ENCODE measurements at places on chromosomes 12 and 14.

DNA sequence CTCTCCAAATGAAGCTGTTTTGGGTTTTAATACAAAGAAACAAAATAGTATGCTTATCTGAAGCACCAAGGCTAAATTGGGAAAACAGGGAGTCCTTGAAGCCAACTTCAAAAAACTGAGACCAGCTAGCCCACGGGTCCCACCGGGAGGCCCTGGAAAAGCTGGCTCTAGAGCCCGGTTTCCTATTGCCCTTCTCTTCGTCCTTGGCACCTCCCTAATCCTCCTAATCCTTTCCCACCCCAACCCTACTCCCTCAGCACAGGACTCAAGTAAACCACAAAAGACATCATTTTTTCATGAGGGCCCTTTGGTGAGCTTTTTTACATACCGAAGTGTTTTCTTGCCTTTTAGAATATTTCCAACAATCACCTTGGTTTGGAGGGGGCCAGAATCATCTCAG lies 11.3 kb downstream of the LRRC74A start:
- no peak for DNase-seq

DNA sequence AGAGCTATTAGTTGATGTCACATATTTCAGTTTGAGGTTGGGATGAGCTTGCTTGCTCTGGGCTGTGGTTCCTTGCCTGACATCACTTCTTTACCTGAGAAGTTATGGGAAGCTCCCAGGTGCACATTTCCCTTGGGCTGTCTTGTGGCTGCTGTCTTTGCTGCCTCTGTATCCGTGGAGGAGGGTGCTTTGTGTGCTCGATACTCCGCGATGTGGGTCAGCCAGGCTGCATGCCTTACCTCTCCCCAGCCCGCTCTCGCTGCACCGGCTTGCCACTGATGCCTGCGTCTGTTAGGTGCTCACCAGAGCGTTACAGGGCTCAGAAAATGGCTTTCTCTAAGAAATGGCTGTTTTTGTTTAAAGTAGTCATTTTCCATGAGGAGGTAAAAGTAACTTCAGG lies 19.6 kb downstream of the PELI2 start:
- DNase-seq = no peak

DNA sequence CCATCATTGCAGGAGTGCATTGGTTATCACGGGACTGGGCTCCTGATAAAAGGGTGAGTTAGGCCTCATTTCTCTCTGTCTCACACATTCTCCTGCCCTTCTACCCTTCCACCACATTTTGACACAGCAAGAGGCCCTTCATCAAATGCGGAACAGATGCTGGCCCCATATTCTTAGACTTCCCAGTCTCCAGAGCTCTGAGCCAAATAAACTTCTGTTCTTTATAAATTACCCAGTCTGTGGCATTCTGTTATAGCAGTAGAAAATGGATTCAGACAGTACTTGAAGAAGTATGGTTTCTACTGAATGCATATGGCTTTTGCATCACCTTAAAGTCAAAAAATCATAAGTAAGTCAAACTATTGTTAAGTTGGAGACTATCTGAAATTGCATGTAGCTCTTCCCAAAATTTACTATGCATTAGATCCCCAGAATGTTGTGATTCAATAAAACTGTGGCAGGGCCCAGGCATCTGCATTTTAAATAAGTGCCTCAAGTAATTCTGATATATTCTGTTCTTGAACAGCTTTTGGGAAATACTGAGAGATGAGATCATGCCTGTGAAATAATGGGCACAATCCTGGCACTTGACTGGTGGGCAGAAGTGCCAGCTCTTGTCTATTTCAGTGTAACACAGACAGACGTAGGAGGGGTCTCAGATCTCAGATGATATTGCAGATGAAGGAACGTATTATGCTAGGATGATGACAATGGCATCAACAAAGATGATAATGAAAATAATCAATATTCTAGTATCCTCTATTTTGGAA lies 68.2 kb downstream of the E2F7 start:
- no peak for DNase-seq

DNA sequence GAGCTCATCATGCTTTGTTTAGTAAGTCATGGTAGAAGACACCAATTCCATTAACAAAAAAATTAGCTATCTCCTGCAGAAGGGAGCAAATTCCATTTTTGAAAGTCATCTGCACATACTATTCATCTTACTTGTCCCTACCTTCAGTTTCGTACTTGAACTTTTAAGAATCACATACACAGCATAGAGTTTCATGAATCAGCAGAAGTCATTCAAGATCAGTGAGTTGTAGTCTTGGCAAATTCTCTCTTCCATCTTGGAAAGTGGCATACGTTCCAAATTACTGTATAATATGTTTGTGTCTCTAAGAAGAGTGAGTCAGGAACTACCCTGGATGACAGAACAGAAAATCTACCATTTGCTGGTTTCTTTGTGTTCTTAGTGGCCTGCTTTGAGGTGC lies 14.1 kb downstream of the VRK1 start:
- no peak for DNase-seq

DNA sequence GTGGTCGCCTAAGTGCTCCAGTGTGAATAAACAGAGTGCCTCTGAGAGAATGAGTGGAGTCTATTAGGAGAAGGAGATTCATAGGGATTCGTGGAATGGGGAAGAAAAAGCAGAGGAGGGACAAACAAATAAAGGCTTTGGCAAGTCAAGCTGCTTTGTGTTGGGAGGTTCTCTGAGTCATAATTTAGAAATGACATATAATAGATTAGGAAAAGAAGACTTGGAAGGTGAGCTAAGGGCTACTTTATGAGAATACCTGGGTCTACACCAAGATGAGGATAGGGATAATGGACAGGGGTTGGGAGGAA lies 6.4 kb upstream of the NTN4 start:
- no peak for DNase-seq

GRCh38 chr14:34710006-34710405 lies 4.4 kb downstream of the CFL2 start:
- no peak for DNase-seq

DNA sequence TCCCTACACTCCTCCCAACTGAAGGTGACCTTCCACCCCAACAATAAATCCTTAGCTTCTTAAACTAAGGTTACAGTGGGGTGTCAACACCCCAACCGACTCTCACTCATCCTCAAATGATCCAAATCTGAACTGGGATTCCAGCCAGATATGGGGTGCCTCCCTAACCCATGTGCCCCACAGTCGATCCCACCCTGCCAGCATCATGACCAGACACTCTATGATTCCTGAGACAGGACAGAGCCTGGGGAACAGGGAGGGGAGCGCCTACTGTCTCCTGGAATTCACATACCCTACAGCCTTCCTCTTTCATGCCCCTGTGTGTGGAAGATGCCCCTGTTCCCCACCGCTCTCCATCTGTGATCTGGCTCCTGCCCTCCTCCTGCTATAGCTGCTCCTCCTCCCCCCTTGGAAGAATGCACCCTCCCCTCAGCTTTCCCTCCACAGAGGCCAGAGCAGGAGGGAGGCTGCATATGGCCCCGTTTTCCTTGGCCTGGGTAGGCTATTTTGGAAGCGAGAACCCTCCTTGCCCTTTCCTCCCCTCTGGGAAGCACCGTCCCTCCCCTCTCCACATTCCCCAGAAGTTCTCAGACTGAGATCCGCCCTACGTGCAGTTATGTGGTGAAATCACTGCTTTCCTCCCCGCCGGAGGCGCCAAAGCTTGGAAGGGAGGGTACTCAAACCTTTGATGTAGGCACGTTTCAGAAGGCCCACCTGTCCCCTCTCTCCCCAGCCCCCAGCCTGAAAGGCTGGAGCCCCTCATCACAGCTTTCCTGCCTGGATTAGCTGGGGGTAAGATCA lies 48.0 kb downstream of the SMUG1 start:
- DNase-seq = no peak

GRCh38 chr14:103748534-103748857 lies 32.9 kb downstream of the ZFYVE21 start:
- peak; percentile 50 for DNase-seq

DNA sequence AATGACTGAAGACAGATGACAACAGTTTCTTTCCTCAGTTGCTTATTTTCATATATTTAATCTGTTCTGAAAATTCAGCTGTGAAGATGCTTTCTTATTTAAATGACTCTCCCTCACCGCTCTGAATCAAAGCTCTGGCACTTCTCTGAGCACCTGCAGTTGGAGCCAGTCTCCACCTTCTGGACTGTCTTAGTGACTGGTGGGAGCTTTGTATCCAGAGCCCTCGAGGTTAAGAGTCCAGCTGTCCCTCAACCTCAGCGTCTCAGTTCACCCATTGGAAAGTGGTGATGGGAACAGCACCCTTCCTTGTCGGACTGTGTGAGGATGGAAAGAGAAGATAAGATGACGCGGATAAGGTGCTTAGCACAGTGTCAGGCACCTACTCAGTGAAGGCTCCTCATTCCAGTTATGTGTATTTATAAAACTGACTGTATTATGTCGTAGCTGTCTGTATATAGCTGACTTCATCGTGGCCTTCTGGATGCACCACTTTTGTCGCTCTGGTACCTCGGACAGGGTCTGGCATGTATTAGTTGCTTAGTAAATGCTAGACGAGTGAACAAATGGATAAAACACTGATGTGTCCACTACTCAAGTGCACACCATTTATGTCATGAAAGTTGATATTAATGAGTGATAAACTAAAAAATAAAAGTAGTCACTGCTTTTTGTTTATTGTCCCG lies 34.5 kb downstream of the ELK3 start:
- DNase-seq = no peak

DNA sequence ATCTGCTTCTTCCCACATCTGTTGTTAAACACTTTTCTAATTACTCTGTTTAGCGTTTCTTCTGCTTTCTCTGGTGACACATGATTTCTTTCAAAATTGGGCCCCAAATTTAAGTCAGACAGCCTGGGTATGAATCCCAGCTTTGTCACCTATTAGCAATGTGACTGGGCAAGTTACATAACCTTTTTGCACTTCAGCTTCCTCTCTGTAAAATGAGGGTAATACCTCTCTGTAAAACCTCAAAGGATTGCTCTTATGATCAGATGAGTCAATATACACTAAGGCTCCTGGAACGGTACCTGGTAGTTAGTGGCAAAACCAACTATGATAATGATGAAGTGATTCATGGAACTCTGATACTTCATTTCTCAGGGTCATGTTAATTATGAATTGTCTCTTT lies 33.0 kb downstream of the E2F7 start:
- DNase-seq = peak; percentile 12

Data from CD4-positive, alpha-beta T cell treated with Interleukin-4 for 4 hours (primary cell).